ENCODE measurements at places on chromosomes 7 and 10. TPM values are rescaled to one million over a fixed set of nuclear protein-coding genes. Genes with fewer than 3 reads are reported as not detected.

The CFAP58 gene
- total RNA-seq, result not detected

The SPDYE9 gene
- total RNA-seq, result not detected

The CLDN4 gene
- total RNA-seq, result 0.23 TPM

The PKD2L1 gene
- total RNA-seq, result 0.80 TPM

The TLX1 gene
- not detected for total RNA-seq

The PHKG1 gene
- 10.1 TPM for total RNA-seq

The PLAC9 gene
- not detected for total RNA-seq

The RAB19 gene
- 2.1 TPM for total RNA-seq

The GATA3 gene
- 149 TPM for total RNA-seq

The CFTR gene
- not detected for total RNA-seq

The MACROH2A2 gene
- total RNA-seq, result 2.7 TPM

The GPR146 gene
- total RNA-seq, result 17.9 TPM

The EPO gene
- total RNA-seq, result not detected

The SDHAF3 gene
- 10.8 TPM for total RNA-seq

The CYREN gene
- total RNA-seq, result 21.0 TPM

The ZNF467 gene
- 3.3 TPM for total RNA-seq

The BRAT1 gene
- total RNA-seq, result 20.5 TPM

The SYT15 gene
- total RNA-seq, result 1.1 TPM

The SPDYE2 gene
- total RNA-seq, result 0.21 TPM

The DNAJC9 gene
- total RNA-seq, result 16.2 TPM

Measured in T-helper 17 cell (primary cell).